Anterior cingulate cortex (tissue), 58 donors: ENCODE measurements at places on chromosomes 7 and 10.

- no peak for DNase-seq
Observed at GRCh38 chr7:35035511-35035961, 1.7 kb downstream of the DPY19L1 start.

GRCh38 chr7:140923358-140924006 is 1.2 kb downstream of the BRAF start:
- no peak for DNase-seq

DNA sequence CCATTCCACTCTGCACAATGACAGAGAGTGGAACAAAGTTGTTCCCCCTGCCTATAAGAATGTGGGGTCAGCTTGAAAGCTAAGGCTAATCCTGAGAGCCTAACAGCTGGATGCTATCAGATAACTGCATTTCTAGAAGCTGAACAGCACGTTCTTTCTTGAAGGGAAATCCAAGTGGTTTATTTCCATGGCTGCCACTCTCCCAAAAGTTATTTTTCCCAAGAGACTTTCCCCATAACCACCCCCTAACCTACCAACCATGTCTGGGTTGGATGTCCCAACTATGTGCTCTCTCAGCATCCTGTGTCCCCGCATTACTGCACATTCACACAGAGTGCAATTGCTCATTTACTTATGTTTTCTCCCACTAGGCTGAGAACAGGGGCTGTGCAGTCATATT is 140.7 kb upstream of the ANKRD1 start:
- no peak for DNase-seq

GRCh38 chr10:22429146-22429545 is 83.8 kb downstream of the SPAG6 start:
- DNase-seq, result no peak

GRCh38 chr10:29980084-29980483 is 79.3 kb downstream of the JCAD start:
- no peak for DNase-seq
